NCI-H2081 (cell line): ENCODE measurements at places on chromosomes 7 and 10.

DNA sequence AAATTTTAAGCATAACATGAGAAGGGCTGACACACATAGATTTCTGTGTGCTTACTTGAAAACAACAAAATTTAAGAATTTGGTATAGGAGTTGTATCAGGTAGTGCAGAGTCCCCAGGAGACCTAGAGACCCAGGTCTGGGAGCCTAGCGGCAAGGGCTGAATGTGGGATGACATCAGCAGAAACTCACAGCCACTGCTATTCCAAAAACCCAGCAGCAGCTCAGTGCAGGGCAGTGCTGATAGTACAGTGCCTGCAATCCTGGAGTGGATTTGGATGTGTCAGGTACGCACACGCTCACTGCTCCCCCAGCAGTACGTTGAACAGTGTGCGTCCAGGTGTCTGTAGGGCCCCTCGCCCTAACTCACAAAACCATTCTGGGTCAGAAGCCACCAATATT, 87.1 kb downstream of the EGFR start:
- DNase-seq = no peak

GRCh38 chr7:41979834-41980307, 257.1 kb downstream of the GLI3 start:
- no peak for DNase-seq

DNA sequence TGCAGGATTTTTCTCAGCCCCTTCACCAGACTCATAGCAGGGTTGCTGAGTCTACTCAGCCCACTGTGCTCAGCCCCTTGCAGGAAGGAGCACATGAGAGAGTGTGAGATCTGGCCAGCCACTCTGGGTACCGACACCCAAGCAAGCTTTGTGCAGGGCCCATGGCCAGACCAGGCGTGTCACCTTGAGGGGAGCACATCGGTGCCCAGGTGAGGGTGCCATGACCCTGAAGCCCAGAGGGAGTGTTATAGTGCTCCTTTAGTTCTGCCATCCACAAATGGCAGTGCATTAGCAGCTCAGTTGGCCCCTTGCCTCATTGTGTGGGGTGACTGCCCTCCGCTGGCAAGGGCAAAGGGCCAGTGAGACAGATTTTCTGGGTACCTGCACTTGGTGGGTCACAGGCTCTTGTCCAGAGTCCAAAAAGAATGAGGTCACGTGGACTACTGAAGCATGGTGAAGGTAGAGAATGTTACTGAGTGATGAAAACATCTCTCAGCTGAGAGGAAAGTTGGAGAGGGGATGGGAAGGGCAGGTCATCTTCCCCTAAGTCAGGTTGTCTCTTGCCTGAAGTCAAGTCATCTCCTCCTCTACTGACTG, 181.8 kb downstream of the MACC1 start:
- DNase-seq = no peak

DNA sequence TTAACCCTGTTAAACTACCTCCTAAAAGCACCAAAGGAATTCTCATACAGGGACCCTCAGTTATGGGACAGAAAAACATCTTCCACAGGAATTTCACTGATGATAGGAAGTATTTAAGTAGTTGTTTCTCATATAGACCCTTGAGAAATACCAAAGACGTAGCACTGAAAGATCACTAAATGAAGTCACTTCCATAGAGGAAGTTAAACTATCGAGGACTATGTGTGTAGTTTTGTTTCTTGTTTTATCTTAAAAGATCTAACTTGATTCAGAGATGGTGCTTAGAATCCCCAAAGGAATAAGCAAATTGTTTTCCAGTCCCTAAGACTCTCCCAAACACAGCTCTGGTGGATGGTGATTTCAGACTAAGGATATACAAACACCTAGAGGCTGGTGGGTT, 94.8 kb upstream of the AFAP1L2 start:
- DNase-seq = no peak

DNA sequence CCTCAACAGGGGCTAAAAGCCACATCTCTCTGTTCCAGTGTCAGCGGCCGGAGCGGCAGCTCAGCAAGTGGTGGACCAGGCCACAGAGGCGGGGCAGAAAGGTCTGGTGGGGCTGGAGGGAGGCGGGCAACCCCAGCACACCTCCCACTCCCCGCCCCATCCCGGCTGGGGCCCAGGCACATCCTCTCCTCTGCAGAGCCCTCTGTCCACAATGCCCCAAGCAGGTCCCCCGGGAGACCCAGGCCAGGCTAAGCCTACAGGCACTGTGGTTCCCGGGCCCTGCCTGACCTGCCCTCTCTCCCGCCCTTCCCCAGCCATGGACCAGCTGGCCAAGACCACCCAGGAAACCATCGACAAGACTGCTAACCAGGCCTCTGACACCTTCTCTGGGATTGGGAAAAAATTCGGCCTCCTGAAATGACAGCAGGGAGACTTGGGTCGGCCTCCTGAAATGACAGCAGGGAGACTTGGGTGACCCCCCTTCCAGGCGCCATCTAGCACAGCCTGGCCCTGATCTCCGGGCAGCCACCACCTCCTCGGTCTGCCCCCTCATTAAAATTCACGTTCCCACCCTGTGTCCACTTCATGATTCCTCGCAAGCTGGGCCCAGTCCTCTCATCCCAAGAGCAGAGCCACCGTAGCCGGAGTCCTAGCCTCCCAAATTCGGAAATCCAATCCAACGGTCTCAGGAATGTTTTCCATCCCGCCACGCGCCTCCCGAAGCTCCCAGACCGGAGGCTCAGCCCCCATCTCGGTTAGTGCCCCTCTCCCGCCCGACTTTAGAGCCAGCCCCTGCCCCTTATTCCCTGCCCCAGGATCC, 2.1 kb downstream of the ADIRF start:
- no peak for DNase-seq

GRCh38 chr7:40815512-40815911, 680.7 kb downstream of the SUGCT start:
- no peak for DNase-seq

- DNase-seq = no peak
Measured at GRCh38 chr10:90964781-90965465, 44.0 kb upstream of the ANKRD1 start.

DNA sequence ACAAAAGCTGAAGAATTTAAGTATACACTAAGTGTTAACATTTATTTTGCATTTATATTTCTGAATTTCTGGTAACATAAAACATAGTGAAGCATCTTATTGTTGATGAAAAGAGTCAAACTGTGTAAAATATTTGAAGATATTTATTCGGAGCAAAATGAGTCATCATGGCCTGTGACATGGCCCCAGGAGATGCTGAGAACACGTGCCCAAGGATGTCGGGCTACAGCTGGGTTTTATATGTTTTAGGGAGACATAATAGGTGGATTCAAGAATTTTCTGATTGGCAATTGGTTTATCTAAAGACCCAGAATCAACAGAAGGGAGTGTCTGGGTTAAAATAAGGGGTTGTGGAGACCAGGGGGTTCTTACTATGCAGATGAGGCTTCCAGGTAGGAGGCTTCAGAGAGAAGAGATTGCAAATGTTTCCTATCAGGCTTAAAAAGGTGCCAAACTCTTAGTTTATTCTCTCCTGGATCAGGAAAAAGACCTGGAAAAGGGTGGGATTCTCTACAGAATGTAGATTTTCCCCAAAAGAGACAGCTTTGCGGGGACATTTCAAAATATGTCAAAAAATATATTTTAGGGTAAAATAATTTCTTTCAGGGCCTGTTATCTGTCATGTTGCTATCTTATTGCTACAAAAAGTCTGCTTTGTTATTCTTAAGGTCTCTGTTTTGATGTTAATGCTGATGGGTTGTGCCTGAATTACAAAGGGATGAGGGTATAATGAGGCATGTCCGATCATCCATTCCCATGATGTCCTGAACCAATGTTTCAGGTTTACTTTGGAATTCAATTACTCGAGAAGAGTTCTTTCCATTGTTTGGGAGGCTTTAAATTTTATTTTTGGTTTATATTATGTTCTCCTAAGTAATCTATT, 74.5 kb downstream of the VWDE start:
- DNase-seq = no peak

GRCh38 chr10:58723186-58723585, 210.5 kb downstream of the BICC1 start:
- DNase-seq = no peak

DNA sequence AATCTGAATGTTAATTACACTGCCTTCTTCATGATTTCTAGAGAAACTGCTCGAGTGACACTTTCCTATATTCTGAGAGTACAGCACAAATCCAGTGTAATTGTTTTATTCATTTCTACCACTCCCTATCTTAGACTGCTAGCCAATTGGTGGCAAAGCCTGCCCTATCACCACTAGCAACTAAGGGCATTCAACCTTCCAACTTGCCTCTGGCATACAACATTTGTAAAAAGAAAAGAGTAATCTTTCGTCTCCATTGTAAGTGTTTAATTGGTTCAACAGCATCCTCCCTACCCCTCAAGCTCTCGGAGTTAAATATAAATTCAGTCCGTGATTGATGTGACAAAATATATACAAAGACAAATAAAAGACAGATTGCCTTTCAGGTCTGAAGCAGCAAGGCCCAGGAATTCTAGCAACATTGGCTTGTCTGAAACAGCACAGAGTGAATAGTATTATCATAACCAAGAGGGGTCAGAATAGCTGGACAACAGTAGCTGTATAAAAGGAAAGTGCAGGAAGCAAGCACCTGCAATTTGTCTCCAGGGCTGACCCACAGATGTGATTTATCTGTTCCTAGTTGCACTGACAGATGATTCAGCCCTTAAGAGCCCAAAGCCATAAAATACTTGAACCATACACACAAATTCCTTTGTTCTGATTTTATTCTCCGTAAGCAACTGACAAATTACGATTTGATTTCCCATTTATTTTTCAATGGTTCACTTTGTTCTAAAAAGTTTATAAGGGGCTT, 47.6 kb upstream of the ANKRD1 start:
- no peak for DNase-seq

GRCh38 chr7:96306385-96307125, 15.3 kb downstream of the SLC25A13 start:
- DNase-seq = no peak

DNA sequence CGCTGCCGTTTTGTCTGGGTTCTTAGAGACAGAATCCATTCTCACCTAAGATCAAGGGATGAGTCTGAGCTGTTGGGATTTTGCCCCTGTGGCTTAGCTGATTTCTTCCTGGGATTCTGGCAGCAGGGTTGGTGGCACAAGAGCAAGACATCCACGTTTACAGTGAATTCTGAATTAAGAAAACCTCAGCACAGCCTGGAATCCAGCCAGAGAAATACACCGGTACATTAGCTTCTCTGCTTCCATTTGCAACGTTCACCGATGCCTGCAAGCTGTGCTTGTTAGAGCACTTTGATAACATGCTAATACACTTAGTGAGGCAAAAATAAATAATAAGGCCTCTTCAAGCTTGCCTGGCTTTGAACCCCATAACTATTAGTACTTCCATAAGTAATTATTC, 569.8 kb downstream of the CALN1 start:
- DNase-seq = no peak

- no peak for DNase-seq
Measured at GRCh38 chr7:93044147-93044810, 73.5 kb downstream of the SAMD9 start.

GRCh38 chr10:51302316-51302715, 228.0 kb downstream of the PRKG1 start:
- no peak for DNase-seq
